ENCODE measurements at places on chromosomes 1 and 21.

- no peak for DNase-seq
These were observed 167.5 kb downstream of the ATG4C start for GRCh38 chr1:62951428-62951827.

GRCh38 chr1:199733125-199733524 is 294.4 kb upstream of the NR5A2 start:
- DNase-seq: peak; percentile 50

DNA sequence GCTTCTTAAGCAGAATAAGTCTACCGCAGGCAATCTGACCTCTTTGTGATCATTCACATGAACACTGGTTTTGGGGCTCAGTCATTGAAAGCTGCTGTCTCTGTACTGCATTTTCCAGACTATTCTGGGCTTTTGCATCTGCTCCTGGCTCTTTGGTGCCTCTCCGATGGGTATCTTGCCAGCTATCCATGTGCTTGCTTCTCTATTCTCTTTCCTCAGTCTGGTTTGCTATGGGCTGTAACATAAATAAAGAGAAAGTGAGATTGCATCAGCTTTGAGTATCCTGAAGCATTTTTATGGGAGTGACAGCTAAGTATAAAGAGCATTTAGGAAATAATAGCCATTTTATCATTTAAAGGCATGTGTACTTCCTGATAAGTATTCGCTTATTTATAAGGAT is 70.7 kb downstream of the C1orf21 start:
- peak; percentile 77 for DNase-seq

DNA sequence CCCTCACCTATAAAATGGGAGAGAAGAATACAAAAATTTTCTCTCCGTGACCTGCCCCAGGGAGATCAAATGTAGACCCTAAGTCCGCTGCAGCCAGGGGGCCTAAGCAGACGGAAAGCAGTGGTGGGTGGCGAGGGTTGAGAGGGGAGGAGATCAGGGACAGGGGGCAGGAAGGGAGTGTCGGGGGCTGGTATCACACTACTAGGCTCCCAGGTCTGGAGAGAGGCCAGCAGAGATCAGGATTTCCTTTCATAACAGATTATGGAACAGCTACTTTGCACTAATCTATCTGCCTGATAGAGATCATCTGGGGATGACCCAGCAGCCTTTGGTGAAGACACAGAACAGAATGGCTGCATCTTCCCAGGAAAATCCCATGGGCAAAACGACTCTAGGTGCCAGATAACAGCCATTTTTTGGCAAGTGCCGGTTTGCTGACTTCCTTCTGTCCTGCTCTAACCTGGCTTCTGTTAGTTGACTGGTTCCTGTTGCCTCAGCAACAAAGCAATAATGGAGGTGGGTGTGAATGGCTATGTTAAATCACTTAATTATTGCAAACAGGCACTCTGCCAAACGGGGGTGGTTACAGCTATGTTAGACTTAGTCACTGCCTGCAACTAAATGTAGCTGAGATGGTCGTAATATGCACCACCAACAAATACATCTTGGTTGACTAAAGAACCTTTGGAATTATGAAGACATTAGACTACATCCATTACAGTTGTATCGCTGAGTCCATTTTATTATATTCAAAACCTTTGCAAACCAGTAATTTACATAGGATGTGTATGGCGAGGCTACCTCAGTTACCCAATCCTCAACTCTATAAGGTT is 30.0 kb upstream of the EPS8L3 start:
- DNase-seq: peak; percentile 96

- DNase-seq: no peak
These were observed at the start of gene NECTIN4 for GRCh38 chr1:161089251-161089924. NECTIN4 (minus strand) TSS chr1:161089558; CDS start chr1:161089296, 262 bp downstream.

DNA sequence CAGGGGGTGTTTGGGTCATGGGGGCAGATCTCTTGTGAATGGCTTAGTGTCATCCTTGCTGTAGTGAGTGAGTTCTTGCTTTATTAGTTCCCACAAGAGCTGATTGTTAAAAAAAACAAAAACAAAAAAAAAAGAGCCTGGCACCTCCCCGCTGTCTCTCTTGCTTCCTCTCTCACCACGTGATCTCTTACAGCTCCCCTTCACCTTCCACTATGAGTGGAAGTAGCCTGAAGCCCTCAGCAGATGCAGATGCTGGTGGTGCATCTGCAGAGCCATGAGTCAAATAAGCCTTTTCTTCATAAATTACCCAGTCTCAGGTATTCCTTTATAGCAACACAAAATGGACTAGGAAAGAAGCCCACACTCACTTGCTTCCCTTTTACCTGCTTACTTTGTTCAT is 17.2 kb upstream of the RGL1 start:
- DNase-seq: no peak

- DNase-seq: no peak
These were observed 168.0 kb downstream of the GRIK3 start for GRCh38 chr1:36866169-36866814.

DNA sequence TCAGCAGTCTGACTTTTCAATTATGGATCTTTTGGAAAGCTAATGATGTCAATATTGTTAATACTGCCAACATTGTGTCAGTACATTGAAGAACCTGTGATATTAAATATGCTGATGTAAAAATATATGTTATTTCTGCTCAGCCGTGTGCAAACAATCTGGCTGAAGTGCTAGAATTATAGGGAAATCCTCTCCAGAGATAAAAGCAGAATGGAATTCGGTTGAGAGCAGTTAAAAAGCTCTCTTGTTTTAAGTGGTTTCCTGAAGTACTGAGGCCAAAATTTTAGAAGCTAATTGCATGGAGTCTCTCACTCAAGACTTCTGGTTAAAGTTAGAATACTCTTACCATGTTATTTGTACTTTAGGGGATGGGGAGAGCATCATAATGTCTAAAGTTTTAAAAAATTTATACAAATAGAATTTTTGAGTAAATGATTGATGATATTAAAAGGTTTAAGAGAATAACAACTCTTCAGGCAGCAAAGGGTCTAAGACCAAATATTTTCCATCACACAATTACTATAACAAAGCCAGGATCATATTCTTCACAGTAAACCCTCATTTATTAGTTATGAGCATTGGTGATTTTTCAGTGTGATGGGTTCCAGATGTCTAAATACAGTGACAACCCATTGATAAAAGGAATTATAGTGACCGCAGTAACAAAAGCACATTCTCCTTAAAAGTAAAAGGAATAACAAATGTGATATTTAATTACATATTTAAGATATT is 834.2 kb upstream of the CXADR start:
- no peak for DNase-seq

DNA sequence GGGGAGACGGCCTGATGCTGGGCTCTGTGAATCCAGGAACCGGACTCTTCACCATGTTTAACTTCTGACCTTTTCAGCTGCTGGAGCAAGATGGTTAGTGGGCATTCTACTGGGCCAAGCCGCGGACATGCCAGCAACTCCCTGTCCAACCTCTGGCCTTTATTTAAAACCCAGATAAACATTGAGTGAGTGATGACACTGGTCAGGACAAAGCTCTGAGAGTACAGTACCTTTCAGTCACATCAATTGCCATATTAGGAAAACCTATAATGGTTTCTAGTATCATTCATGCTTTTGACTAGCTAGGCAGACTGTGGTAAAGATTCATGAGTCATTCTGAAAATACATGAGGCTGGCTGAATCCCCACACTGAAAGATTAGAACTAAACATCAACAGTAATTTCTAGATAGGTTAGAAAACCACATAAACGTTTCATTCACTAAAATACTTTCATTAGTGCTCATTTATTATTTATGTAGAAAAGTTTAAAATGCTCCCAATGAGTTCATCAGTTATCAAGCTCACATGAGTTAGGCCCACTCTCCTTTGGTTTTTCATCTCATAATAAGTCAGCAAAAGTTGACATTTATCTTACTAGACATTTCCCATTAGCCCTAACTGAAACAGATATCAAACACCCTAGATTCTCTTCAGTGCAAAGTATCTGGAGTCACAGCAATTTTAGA is 7.1 kb upstream of the ACTA1 start:
- peak; percentile 87 for DNase-seq

DNA sequence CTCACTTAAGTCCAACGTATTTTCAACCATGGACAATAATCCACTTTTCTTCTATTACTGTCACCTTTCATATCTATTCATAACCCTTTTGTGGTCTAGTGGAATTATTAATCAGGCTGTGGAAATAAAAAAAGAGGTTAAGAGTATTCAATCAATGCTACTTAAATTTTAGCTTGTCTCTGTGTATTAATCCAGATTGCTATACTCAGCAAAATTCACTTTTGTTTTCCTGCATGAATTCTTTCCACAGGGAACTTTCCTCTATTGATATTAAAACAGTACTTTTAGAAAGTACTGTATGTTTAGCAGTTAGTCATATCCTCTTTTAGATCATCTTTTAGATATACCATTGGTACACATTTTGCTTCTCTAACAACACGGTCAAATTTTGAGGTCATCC is 1033.0 kb upstream of the ADGRL2 start:
- no peak for DNase-seq

DNA sequence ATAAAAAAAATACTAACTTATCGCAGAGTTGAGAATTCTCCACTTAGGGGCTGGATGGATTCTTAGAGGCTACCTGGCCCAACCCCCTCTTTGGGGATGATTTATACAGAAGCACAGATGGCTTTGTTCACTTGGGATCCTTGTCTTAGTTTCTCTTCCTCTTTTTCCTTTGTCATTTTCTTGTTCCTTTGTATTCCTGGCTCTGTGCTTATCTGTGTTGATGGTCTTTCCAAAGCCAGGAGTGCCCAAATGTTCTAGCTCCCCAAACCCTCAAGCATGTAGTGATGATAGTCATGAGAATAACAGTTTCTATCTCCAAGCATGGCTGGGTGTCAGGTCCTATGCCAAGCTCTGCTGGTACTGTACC is 27.4 kb downstream of the EPHB2 start:
- DNase-seq: no peak

DNA sequence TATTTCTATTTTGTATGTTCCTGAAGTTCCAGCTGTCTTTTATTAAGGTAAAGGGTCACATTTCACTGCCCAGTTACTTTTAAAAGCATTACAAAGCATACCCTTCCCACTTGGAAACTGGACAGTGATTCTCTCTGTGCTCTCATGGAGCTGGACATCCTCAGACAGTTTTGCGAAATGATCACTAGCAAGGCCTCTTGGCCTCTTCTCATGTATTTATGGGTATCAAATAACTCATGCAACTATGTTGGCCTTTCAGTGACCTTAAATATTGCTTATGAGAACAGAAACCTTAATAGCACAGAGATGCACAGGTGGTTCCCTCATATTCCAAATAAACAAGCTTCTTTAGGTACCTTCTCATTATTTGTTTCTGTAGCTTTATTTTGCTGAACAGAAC is 7.9 kb upstream of the AMPD1 start:
- peak; percentile 29 for DNase-seq

DNA sequence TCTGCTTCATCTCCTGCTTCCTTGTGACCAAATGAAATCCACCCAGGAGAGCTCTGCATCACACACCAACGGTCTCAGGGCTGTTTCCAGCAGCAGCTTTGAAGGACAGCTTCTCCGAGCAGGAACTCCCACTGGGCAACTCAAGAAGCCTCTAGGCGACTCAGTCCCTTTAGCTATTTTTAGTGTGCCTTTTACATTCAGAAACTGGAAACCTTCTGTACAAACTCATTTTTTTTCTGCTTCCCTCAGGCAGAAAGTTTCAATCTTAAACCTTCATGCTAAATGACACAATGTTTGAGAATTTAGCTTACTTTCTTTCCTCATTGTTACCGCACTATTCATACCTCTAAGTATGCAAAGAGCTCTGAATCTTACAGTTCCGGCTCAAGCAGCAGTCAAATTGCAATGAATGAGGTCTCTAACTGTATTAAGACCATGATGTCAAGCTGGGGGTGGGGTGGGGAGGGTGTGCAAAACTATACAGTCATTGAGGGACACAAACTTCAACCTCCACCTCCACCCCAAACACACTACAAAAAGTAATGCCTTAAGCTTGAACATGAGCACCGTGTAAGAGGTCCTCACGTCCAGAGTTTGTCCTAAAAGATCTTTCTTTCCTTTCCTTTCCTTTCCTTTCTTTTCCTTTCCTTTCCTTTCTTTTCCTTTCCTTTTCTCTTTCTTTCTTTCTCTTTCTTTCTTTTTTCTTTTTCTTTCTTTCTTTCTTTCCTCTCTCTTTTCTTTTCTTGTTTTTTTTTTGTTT is 16.4 kb upstream of the TARBP1 start:
- peak; percentile 97 for DNase-seq

DNA sequence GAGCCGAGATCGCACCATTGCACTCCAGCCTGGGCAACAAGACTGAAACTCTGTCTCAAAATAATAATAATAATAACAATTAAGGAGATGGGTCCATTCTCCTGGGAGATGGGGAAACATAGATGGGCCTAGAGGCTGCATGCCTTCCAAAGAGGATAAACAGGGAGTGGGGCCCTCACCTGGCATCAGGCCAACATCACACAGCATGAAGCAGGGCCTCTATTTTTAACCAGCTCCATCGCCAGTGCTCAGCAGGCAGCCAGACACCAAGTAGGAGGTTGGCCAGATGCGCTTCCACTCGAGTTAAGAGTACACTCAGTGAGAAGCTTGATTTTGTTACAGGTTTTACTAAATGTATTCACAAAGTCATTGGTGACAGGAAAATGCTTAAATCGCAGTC is 352.0 kb downstream of the RRAGC start:
- DNase-seq: no peak

GRCh38 chr1:223331301-223331700 is 32.7 kb downstream of the SUSD4 start:
- DNase-seq: no peak

GRCh38 chr1:227521782-227522181 is 41.6 kb upstream of the ZNF678 start:
- no peak for DNase-seq

GRCh38 chr1:6322161-6322560 is 61.3 kb upstream of the GPR153 start:
- DNase-seq: no peak

GRCh38 chr1:19384113-19384512 is 72.0 kb downstream of the SLC66A1 start:
- DNase-seq: peak; percentile 41

GRCh38 chr1:84442256-84442655 is 36.8 kb upstream of the RPF1 start:
- peak; percentile 94 for DNase-seq

DNA sequence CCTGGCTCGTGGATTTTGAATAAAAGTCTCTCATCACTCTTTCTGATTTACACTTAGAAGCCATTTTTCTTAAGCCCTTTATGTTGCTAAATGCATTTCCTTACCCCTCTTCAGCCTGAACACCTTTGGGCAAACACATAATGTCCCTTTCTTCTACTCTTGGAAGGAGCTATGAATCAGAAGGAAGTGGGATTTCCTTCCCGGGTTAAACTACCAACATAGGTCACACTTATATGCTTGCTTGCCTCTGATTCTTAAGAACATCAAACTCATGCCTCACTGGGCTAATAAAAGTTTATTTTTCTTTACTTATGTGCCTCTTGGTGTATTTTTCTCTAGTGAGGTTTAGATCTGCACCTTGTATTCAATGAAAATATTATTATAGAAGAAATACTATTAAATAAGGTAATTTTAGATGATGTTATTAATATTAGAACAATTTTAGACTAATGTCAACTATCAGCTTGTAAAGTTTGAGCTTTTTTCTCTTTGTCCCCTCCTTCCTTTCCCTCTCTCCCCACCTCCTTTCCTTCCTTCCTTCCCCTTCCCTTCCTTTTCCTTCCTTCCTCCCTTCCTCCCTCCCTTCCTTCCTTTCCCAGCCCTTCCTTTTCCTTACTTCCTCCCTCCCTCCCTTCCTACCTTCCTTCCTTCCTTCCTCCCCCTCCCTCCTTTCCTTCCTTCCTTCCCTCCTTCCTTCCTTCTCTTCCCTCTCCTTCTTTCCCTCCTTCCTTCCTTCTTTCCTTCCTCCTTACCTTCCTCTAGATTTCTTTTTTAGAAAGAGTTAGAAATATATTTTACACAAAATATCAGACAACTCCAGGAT is 66.5 kb upstream of the KCNJ6 start:
- DNase-seq: no peak
